Spleen (tissue), 13 donors: ENCODE measurements at places on chromosomes 6 and 20. TPM values are rescaled to one million over a fixed set of nuclear protein-coding genes. Genes with fewer than 3 reads are reported as not detected.

The PPIL6 gene
- total RNA-seq, result 0.19 TPM

The PARD6B gene
- total RNA-seq, result 6.6 TPM

The POPDC3 gene
- not detected for total RNA-seq

The MYL9 gene
- total RNA-seq, result 369 TPM

The GRIK2 gene
- total RNA-seq, result 1.7 TPM

The ANGPT4 gene
- total RNA-seq, result not detected

The BPIFB1 gene
- not detected for total RNA-seq

The GGTLC1 gene
- not detected for total RNA-seq

The PDE7B gene
- total RNA-seq, result 3.4 TPM

DNA sequence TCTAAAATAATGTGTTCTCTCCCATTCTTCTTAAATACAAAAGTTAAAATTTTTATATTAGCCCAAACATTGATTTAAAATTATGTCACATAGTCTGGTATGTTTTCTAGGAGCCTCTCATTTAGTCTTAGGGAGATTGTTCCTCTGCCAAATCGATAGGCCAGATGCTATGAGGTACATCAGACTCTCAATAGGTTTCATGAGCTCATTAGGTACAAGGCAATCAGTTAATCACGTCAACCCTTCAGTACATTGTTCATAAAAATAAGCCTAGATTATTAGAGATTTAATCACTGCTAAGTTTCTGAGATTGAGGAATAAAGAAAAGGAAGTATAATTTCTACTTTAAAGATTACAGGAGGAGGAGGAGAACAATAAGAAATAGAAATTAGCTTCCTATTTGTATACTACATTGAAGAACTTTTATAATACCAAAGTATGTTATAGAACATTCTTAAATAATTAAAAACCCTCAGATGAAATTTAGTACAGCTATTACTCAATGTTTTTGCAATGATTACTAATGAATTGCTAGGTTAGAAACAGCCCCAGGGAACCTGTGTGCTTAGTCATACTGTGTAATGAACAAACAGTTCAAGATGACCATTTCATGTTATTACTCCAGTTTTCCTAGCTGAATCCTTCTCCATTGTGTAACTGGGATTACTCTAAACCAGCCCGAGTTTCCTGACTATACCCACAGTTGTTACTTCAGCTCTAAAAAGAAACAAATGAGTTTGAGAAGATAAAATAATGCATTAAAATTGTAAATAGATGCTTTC is 117.0 kb downstream of the BMP5 start:
- DNase-seq, result no peak
- no peak overlapping the region for H3K27ac ChIP-seq
- no peaks in the 10 kb centered on the region for H3K4me1 ChIP-seq
- no peaks in the 10 kb centered on the region for H3K36me3 ChIP-seq
- no peaks in the 10 kb centered on the region for H3K27me3 ChIP-seq
- H3K4me3 ChIP-seq, result no peak overlapping the region

DNA sequence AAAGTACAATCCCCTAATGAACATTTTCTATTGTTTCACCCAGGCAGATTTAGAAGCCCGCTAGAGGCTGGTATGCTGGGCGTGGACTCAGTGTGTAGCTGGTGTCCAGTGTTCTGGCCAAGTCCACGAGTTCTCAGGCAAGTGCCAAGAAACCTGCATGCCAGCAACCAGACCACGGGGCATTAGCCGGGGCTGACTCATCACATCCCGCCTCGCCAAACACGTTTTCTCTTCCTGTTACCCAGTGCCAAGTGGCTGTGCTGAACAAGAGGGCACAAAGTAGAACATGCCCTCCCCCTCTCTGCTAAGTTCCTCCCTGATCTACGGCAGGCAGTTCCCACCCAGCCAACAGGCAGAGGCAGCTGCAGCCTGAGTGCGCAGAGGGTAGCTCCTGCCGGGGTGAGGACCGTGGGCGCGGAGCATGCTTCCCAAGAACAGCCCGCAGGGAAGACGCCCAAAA is 29.6 kb downstream of the RAMACL start:
- peak; percentile 86 for DNase-seq
- peaks cover 14% of the 10 kb centered on the region for H3K4me1 ChIP-seq
- no peaks in the 10 kb centered on the region for H3K27me3 ChIP-seq
- no peaks in the 10 kb centered on the region for H3K36me3 ChIP-seq
- H3K4me3 ChIP-seq, result no peak overlapping the region

- H3K27ac ChIP-seq, result no peak overlapping the region
- no peak overlapping the region for H3K4me3 ChIP-seq
- H3K27me3 ChIP-seq, result no peaks in the 10 kb centered on the region
- no peak for DNase-seq
- H3K36me3 ChIP-seq, result no peaks in the 10 kb centered on the region
Observed at GRCh38 chr6:137977814-137978213, 110.8 kb downstream of the TNFAIP3 start.

- no peak for DNase-seq
- H3K27ac ChIP-seq, result no peak overlapping the region
- no peaks in the 10 kb centered on the region for H3K27me3 ChIP-seq
- no peak overlapping the region for H3K4me3 ChIP-seq
- no peaks in the 10 kb centered on the region for H3K36me3 ChIP-seq
Observed at GRCh38 chr6:46215213-46215612, 44.4 kb upstream of the ENPP5 start.

GRCh38 chr20:54292185-54292584 is 84.3 kb downstream of the PFDN4 start:
- no peaks in the 10 kb centered on the region for H3K27me3 ChIP-seq
- no peak for DNase-seq
- no peaks in the 10 kb centered on the region for H3K4me1 ChIP-seq
- no peaks in the 10 kb centered on the region for H3K36me3 ChIP-seq
- no peak overlapping the region for H3K27ac ChIP-seq

GRCh38 chr20:57031867-57032355 is 234.5 kb downstream of the BMP7 start:
- no peaks in the 10 kb centered on the region for H3K27me3 ChIP-seq
- H3K27ac ChIP-seq, result no peak overlapping the region
- DNase-seq, result no peak
- H3K36me3 ChIP-seq, result no peaks in the 10 kb centered on the region

DNA sequence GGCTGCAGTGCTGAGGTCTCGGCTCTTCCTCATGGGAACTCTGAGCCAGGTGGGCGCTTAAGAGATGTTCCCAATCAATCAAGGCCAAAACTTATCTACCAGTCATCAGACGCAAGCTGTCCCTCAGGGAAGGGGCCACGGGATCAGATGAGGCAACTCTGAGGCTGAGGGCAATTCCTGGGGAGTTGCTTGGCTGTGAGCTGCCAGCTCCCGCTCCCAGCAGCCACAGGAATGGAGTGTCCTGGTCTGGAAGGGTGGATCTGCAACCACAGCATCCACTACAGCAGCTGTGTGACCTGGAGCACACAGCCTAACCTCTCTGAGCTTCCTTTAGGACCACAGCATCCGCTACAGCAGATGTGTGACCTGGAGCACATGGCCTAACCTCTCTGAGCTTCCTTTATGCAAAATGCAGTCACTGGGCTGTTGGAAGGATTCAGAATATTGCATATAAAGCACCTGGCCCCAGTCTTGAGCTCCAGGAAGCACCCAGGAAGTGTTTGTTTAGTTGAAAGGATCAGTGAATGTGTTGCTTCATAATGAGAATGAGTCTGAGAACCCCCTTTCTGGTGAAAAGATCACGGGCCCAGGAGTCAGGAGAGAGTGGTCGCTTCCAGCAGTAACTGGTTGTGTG is 60.9 kb downstream of the TFAP2C start:
- H3K36me3 ChIP-seq, result no peaks in the 10 kb centered on the region
- H3K4me3 ChIP-seq, result no peak overlapping the region
- no peak overlapping the region for H3K27ac ChIP-seq
- H3K27me3 ChIP-seq, result peaks cover 9% of the 10 kb centered on the region
- DNase-seq, result no peak

DNA sequence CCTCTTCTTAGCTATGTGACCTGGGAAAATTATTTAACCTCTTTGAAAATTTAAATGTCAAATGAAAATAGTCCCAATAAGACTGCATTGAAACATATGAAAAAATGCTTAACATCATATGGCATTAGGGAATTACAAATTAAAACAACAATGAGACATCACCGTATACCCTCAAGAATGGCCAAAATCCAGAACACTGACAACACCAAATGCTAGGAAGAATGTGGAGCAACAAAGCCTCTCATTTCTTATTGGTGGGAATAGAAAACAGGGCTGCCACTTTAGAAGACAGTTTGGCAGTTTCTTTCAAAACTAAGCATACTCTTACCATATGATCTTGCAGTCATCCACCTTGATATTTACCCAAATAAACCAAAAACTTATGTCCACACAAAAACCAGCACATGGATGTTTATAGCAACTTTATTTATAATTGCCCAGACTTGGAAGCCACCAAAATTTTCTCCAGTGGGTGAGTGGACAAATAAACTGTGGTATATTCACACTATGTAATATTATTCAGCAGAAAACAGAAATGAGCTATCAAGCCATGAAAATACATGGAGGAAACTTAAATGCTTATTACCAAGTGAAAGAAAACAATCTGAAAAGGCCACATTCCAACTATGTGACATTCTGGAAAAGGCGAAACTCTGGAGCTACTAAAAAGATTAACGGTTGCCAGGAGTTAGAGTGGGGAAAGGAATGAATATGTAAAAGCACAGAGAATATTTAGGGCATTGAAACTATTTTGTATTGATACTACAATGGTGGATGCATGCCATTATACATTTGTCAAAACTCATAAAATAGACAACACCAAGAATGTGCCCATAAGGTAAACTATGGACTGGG is 459.9 kb downstream of the GRIK2 start:
- H3K4me1 ChIP-seq, result no peaks in the 10 kb centered on the region
- no peak overlapping the region for H3K27ac ChIP-seq
- no peak overlapping the region for H3K4me3 ChIP-seq
- no peaks in the 10 kb centered on the region for H3K36me3 ChIP-seq
- DNase-seq, result no peak

DNA sequence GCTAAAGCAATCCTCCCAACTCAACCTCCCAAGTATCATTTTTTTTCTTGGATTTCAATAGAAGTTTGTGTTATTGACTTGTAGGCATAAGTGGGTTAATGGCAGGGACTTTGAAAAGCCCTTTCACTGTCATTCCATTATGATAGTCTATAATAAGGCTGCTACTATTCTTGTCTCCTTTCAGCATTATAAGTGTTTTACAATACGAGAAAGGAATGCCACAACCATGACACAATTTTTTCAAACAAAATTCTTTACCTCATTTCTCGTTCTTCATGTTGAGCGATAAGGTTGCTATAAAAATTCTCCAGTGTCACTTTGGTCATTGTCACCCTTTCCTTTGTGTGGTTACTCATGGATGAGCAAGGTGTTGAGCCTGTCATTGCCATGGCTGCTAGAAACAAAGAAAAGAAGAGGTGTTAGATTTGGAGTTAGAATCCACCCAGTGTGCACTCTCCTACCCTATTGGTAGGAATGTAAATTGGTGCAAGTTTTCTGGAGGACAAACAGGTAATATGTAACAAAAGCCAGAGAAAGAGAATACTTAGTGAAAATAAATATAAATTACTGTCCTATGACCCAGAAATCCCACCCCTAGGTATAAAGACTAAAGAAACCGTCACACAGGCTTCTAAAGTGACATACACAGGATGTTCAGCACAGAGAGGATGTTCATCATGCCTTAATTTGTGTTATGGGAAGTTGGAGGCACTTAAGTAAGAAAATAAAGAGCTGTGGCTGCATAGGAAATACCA is 7.3 kb downstream of the STK38 start:
- H3K27me3 ChIP-seq, result no peaks in the 10 kb centered on the region
- no peak for DNase-seq
- H3K4me3 ChIP-seq, result no peak overlapping the region
- peaks cover 49% of the 10 kb centered on the region for H3K4me1 ChIP-seq

DNA sequence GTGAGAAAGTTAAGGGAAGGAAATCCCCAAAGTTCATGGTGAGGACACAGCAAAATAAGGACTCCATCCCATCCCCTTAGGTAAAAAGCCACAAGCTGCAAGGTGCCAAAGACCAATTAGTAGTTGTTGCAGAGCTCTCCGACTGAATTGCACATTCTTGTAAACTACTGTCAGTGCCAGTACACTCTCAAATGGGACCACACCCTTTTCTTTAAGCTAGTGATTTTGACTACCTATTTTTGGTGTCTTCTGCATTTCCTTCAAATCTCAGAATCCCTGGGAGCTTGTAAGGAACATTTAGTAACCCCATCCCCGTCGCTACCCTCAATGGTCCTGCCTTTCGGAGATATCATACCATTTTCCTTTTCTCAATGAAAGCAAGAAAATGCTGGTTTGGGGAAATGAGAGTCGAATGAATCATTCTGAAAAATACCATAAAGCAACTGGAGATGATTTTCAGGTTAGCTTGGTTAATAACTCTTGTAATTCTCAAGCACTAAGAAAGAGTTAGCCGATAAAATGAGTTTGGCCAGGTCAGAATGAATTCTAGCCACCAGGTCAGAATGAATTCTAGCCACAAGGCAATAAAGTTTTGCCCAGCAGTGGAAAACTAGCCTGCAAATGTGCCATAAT is 5.2 kb upstream of the HMGN3 start:
- no peaks in the 10 kb centered on the region for H3K27me3 ChIP-seq
- H3K27ac ChIP-seq, result no peak overlapping the region
- no peaks in the 10 kb centered on the region for H3K36me3 ChIP-seq
- H3K4me1 ChIP-seq, result peaks cover 4% of the 10 kb centered on the region

GRCh38 chr6:137489046-137490005 is 4.9 kb downstream of the OLIG3 start:
- no peak for DNase-seq
- H3K36me3 ChIP-seq, result no peaks in the 10 kb centered on the region
- H3K27me3 ChIP-seq, result peaks cover 93% of the 10 kb centered on the region
- H3K4me1 ChIP-seq, result peaks cover 46% of the 10 kb centered on the region
- H3K27ac ChIP-seq, result no peak overlapping the region

GRCh38 chr6:162907876-162908481 is 180.2 kb downstream of the PACRG start:
- H3K27me3 ChIP-seq, result no peaks in the 10 kb centered on the region
- no peaks in the 10 kb centered on the region for H3K4me1 ChIP-seq
- no peaks in the 10 kb centered on the region for H3K36me3 ChIP-seq
- DNase-seq, result no peak

DNA sequence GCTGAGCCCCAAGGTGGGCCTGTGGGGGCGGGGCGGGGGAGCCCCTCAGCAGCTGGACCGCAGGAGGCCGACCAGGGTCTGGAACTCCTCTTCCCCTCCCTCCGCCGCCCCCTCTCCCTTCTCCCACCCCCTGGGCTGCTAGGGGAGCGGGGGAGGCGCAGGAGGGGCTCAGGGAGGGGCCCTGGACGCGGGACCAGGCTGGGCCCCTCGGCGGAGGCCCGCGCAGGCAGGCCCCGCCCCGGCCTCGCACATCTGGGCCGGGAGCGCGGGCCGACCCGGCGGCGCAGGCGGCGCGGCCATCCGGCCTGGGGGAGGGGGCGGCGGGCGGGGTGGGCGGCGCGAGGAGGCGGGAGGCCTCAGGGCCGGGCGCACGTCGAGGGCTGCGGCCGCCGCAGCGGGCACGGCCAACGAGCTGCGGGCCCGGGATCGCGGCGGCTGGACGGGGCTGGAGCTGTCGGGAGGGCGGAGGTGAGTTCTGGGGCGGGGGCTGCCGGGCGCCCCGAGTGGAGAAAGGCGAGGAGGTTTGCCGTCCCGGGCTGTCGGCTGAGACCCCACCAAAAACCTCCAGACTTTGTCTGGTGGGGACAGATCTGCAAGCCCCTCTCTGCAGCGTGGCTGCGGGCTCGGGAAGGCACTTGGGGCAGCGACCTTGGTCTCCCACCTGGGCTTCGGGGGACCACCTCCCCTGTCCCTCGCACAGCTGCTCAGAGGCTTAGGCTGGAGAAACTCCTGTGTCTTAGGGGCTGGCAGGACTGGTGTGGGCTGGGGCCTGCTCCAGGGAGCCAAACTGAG is at the start of gene HSPA12B:
TSS of gene HSPA12B (plus strand) at position 359 of the 792 bp plus-strand sequence. CDS start 5,990 bp downstream, outside the sequence.
- H3K4me1 ChIP-seq, result peaks cover 87% of the 10 kb centered on the region
- H3K36me3 ChIP-seq, result peaks cover 13% of the 10 kb centered on the region
- H3K27ac ChIP-seq, result peak within 1 kb of the TSS; percentile 82

- no peak overlapping the region for H3K4me3 ChIP-seq
- DNase-seq, result no peak
- no peak overlapping the region for H3K27ac ChIP-seq
- H3K36me3 ChIP-seq, result no peaks in the 10 kb centered on the region
- peaks cover 25% of the 10 kb centered on the region for H3K4me1 ChIP-seq
Observed at GRCh38 chr6:166436195-166437139, 53.7 kb upstream of the MPC1 start.
